ENCODE measurements at places on chromosomes 4 and X.
A peak's percentile ranks its signal among the peaks of the same experiment; 100 is the strongest.

GRCh38 chr4:123674762-123675465 lies 278.3 kb downstream of the SPRY1 start:
- no peak for DNase-seq

DNA sequence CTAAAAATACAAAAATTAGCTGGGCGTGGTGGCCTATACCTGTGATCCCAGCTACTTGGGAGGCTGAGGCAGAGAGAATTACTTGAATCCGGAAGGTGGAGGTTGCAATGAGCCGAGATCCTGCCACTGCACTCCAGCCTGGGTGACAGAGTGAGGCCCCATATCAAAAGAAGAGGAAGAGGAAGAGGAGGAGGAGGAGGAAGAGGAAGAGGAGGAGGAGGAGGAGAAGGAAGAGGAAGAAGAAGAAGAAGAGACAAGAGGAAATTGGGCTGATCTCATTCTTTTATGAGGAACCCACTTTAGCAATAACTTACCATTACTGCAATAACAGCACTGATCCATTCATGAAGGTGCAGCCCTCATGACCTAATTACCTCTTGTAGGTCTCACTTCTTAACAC lies 138.9 kb upstream of the GIMD1 start:
- no peak for DNase-seq

- DNase-seq: no peak
Observed at GRCh38 chrX:8033175-8033574, 106.0 kb upstream of the PNPLA4 start.

- DNase-seq: no peak
Observed at GRCh38 chrX:56787734-56788152, 58.7 kb downstream of the NBDY start.

DNA sequence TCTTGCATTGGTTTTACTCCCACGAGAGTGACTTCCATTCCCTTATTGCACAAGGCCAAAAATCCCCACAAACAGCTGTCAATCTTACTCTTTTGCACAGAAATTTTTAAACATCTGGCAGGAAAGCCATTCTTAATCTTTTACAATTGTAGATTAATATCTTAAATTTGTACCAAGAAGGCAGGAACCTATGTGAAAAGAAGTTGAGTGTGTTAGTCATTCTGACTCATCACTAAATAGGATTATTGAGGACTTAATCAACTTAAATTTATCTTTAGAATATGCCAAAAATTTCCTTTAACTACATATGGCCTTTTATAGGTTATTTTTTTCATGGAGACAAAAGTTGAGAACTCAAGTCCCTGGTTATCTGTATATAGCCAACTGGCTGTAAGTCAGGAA lies 49.0 kb upstream of the VEGFC start:
- DNase-seq: no peak

DNA sequence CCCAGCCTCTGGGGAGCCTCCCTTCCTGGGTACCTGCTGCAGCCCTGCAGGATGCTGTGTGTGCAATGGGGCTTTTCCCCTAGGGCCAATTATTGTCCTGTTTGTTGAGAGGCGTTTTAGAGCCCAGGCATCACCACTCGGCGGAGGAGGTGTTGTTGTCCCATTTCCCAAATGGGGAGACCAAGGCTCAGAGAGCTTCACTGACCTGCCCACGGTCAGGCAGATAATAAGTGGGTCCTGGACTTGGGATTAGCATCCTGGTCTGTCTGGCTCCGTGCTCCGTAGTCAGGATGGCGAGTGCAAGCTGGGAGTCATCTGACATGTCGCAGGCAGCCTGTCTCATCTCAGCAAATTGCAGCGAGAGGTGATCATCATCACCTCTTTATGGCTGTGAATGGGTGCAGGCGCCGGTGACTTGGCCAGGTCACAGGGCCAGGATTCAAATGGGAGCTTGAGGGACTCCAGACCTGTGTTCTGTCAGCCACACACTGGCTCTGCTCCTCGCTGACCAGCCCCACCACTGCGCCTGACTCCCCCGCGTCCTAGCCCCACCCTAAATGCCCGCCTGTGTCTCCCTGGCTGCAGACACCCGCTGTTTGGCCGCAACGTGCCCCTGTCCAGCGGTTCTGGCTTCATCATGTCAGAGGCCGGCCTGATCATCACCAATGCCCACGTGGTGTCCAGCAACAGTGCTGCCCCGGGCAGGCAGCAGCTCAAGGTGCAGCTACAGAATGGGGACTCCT lies 16.6 kb downstream of the HTRA3 start:
- no peak for DNase-seq

DNA sequence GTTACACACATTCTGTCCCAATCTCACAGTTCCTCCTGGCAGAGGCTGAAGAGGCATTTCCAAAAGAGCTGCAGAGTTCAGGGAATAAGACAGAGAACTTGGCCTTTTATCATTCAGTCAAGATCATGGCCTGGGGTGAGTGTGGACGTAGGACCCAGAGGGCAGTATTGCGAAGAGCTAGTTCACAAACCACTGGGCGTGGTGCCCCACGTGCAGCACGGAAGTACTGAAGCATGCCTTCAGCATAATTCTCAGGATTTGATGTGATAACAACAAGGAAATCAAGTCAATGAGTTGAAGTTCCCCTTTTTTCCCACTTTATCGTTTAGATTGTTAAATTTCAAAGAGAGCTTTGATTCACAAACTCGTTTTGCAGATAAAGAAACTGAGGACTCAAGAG lies 117.7 kb downstream of the RELL1 start:
- no peak for DNase-seq

- DNase-seq: no peak
Observed at GRCh38 chr4:16537926-16538325, 311.7 kb upstream of the TAPT1 start.

GRCh38 chr4:34269613-34270012 lies 1974.7 kb downstream of the ARAP2 start:
- DNase-seq: no peak

- no peak for DNase-seq
Observed at GRCh38 chr4:61478340-61478739, 278.2 kb downstream of the ADGRL3 start.

GRCh38 chr4:154687840-154688239 lies 56.0 kb upstream of the LRAT start:
- DNase-seq: no peak

- DNase-seq: no peak
Observed at GRCh38 chr4:4727536-4727935, 131.9 kb upstream of the MSX1 start.

DNA sequence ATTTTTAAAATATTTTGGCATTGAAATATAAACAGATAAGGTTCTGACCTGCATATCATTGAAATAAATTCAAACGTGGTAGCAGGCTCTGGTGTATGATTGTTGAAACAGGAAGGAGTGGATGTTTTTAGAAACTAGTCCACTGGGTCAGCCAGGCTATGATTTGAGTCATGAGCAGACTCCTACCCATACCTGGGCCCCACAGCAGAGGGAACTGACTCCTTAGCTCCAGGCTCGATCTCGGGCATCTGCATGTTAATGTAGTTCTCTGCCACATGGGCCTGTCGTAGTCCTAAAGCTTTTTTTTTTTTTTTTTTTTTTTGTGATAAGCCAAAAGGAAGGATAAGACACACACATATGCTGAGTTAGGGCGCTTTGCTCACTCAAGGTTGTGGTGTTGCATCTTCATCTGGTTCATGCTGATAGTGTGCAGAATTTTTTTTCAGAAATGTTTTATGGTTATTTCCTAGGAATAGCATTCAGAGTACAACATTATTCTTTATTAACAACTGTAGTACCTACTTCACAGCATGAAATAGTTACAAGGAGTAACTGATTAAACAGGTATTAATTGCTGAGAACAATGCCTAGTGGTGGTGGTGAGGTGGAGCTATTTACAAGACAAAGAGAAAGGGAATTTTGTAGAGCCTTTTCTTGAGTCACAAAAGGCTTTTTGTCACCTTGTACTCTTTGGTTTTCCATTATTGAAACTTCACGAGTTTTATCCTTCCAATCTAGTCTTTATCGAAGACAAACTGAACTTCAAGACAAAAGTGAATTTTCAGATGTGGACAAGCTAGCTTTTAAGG lies 27.3 kb downstream of the OFD1 start:
- DNase-seq: no peak

DNA sequence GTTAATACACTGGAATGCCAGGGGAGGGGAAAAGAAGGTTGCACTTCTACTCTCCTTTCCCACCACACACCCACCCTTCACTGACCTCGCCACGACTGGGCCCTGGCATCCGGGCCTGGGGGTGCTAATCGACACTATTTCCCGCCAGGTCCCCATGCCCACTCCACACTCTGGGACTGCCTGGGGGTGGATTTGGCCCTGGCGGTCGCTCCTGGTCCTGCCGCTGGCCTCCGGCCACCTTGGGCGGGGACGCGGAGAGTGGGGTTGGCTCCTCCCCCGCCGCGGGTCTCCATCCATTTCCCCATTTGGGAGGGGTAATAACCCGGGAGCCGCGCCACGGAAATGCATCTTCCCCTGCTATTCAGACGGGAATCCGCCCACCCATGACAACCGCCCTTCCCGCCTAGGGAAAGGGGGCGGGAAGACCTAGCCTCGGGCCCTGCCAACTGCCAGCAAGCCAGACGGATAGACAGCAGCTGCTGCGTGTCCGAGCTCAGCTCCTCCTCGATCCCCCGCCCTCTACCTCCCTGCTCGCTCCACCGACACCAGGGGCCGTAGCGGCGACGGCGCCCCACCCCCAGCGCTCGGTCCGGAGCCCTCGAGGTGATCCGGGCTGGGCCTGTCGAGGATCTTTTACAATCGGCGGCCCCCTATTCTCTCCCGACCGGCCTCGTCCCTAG lies 78.1 kb downstream of the RLIM start:
- peak; percentile 1 for DNase-seq

DNA sequence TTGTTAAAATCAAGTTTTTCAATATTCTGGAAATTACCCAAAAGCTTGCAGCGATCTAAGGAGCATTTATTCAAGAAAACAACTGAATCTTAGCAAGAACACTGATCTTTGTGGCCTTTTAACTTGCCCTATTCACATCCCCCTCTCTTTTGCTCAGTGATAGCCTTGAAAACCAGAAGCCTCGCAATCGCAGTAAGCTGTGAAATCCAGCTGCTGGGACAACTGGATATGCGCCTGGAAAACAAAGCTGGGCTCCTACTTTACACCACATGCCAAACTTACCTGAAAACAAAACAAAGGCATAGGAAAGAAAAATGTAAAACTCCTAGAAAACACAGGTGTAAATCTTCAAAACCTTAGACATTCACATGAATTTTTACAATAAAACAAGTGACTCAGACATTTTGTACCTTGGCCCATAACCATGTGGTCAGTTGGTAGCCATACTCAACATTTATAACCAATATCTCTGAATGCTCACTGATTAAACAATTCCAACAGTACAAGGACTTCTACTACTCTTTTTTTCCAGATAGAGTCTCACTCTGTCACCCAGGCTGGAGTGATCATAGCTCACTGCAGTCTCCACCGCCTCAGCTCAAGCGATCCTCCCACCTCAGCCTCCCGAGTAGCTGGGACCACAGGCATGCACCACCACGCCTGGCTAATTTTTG lies 15.6 kb downstream of the SLC25A53 start:
- DNase-seq: no peak

GRCh38 chr4:2785613-2786012 lies 7.3 kb upstream of the SH3BP2 start:
- DNase-seq: no peak

DNA sequence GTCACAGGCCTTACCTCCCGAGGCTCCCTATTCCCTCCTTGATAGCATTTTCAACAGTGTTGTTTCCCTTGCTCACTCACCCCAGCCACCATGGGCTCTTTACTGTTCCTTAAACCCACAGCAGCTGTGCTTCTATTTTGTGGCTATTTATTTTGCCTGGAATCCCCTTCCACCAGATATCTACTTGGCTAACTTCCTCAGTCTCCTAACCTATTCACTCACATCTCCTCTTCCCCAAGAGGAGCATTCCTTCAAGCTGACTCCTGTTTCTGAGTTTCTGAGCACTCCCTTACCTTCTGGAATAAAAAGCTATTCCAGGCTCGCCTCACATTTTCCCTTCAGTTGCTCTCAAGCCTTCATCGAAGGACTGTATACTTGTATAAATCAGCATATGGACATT lies 50.5 kb downstream of the CXCL1 start:
- no peak for DNase-seq

DNA sequence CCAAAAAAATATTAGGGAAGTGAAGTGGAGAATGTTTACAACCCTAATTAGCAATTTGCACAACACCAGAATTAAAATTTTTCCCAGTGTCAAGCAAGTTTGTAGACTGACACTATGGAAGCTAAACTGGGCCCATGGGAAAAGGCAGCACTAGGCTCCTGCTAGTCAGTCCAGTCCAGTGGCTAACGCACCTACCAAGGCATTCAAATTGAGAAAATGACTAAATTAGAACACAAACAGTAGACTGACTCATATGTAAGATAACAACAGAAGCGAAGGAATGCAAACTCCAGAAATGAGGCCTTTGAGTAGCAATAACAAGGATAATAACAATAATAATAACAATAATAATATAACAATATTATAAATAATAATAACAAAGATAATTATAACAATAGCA lies 90.7 kb downstream of the GRIA3 start:
- DNase-seq: no peak

DNA sequence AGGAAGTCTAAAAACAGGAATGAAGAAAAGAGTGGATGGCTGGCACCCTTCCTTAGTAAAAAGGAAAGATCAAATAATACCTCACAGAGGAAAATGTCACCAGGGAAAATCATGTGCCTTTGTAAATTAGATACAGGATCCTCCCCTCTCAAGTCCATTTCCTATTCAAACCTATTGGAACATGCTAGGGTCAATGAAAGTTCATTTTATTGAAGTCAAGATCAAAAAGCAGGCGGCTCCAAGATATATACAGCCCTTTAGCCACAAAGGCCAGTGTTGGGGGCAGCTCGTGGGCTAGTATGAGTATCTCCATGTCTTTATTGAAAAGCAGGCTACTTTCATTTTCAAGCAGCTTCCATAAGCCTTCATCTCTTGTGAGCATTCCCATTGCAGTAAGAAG lies 141.1 kb downstream of the QDPR start:
- no peak for DNase-seq

DNA sequence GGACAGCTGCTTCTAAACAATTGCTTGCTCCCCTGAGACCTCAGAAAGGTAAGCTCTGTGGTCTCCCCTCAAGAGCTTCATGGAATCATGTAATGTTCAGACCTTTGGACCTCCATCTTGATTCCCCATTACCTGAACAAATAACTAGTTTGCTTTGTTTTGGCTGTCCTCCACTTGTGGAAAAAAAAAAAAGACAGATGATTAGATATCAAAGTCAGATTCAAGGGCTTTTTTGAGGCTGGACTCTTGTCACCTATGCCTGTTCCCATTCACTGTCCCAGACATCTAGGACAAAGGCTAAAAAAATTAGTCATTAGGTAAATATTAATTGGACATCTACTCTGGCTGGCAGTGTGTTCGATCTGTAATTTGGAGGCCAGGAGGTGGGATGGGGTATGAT lies 13.3 kb downstream of the TMEM255A start:
- DNase-seq: no peak

Measured in activated CD4-positive, CD25-positive, alpha-beta regulatory T cell (primary cell).